ENCODE measurements at places on chromosomes 5 and 9.

DNA sequence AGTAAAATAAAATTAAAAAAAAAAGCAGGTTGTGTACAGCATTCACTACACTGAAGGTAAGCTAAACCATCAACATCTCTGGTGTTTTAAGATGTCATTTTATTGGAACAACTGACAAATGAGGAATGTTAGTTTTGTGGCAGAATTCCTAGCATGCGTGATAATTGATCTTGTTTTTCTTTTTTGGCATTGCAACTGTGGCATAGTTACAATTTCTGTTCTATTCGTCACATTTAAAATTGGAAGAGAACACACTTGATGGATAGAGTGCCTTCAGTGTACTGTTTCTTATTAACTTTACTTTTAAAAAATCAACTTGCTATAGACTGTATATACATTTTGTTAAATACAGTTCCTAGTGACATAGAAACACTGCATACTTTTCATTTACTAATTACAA lies 43.6 kb upstream of the TNFSF15 start:
- DNase-seq = no peak

DNA sequence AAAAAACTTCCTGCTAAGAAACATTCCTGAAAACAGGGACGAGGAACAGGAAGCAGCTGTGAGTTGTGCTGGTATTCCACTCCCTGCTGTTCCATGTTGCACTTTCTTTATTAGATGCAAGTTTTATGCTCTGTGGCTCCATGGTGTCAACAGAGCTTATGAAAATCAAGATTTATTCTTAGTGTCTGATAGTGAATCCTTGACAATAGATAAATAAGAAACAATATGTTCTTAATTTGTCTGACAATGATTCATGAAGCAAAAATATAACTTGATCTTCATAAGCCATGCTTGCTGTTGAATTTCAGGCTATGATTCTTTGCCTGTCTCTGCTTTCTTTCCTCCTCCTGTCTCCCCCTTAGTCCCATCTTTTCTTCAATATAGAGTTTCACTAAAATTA lies 119.6 kb downstream of the DROSHA start:
- no peak for DNase-seq

GRCh38 chr9:130663977-130664250 lies 480 bp upstream of the PRDM12 start:
- no peak for DNase-seq

GRCh38 chr5:82348784-82349425 lies 70.8 kb upstream of the RPS23 start:
- DNase-seq = no peak

GRCh38 chr9:131854896-131855613 lies 115.2 kb upstream of the RAPGEF1 start:
- DNase-seq = no peak

DNA sequence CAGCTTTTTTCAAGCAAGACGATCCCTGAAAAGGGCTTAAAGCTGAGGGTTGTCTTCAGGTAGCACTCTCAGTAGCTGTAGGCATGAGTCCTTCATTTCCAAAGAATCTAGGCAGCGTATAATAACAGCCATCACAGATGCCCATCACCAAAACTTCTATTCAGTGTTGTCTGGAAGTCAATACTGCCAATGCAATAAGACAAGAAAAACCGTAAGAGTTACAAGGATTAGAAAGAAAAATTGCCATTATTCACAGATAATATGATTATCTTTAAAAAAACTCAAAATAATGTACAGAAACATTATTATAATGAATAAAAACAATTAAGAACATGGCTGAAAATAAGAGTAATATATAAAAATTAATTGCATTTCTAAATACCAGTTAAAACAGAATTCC lies 208.2 kb upstream of the ADRA1B start:
- DNase-seq = no peak

DNA sequence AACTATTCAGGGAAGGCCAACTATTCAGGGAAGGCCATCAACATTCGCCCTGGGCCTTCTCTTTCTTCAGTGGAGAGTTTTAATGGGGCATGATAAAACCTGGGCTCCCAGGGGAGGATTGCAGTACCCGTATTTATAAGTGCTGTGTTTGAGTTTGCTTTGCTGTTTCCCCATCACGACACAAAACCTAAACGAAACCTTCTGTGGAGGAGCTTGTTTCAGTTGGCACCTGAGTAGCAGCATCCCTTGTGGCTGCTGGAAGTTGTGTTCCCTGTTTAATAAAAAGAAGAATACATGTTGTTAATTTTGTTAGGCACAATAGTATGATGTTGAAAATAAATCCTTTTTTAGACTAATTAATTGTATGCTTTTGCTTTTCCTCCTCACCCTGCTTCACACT lies 8.3 kb downstream of the WDR31 start:
- no peak for DNase-seq

DNA sequence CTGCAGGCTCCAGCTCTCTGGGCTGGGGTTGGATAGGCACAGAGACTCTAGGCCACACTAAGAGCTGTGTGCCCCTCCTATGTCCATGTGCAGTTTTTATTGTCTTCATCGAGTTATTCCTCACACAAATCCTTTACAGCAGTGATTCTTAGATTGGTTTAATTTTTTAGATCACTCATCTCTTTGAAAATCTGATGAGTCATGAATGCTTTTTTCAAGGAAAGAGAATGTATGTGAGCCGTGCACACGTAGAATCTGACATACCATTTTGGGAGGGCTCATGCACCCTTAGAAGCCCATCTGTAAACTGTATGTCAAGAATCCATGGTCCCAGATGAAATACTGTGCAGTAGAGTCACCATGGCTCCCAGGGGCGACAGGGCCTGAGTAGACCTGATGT lies 100.7 kb upstream of the S1PR3 start:
- DNase-seq = no peak

DNA sequence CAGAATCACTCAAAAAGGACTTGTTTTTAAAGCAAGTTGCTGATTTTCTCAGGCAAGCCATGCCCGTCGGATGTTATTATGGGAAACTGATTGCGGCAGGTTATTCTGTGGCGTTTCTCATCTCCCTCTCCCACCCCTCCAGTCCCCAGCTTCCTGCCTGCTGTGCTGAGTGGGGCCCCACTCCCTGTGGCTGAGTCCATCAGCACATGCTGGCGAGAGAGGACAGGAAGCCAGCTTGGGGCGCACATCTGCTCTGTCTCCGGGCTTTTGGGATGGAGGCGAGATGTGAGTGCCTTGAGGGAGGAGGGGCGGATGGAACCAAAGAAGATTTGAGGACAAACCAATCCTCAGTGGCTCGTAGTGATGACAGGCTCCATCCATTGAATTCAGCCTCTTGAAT lies 108.0 kb downstream of the DAPK1 start:
- DNase-seq = no peak
